M059J (cell line): ENCODE measurements at places on chromosomes 2 and 18.

- DNase-seq = no peak
Observed at GRCh38 chr2:20537423-20538307, 90.8 kb downstream of the RHOB start.

GRCh38 chr2:202717598-202718310 is 83.0 kb downstream of the FAM117B start:
- peak; percentile 73 for DNase-seq

DNA sequence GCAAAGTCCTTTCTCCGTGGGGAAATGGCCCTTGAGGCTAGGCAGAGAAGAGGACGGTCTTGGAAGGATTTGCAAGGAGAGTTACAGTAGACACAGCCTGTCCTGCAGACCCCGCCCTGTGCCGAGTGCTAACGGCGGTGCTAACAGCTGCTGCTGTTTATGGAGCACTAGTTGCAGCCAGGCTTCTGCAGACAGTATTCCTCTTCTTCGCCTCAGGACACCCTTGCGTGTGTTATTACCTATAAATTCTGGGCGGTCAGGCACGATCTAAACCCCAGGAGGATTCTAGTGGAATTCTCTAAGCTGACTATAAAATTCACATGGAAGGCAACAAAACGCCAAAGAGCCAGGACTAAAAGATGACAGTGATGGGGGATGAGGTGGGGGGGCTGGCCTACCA is 139.8 kb downstream of the GLI2 start:
- no peak for DNase-seq

DNA sequence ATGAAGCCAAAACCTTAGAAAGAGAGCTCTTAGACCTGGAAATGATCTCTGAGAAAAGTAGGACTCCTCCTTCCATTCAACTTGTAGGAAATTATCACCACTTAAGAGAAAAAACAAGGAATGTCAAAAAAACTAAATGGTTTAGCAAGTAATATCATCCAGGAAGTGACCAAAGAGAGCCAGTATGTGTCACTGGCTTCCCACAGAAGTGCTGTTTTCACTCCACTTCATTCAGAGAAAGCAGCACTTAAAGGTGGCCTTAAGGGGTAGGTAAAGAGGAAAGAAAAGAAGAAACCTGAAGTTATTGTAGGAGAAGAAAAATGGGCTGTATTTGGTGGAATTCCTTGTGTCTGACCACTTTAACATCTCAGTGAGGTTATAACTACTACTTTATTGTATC is 414.4 kb upstream of the ETAA1 start:
- peak; percentile 24 for DNase-seq

- peak; percentile 89 for DNase-seq
Observed at GRCh38 chr2:67626656-67627055, 229.5 kb downstream of the ETAA1 start.

- DNase-seq = no peak
Observed at GRCh38 chr2:14673351-14673875, 40.9 kb downstream of the LRATD1 start.

DNA sequence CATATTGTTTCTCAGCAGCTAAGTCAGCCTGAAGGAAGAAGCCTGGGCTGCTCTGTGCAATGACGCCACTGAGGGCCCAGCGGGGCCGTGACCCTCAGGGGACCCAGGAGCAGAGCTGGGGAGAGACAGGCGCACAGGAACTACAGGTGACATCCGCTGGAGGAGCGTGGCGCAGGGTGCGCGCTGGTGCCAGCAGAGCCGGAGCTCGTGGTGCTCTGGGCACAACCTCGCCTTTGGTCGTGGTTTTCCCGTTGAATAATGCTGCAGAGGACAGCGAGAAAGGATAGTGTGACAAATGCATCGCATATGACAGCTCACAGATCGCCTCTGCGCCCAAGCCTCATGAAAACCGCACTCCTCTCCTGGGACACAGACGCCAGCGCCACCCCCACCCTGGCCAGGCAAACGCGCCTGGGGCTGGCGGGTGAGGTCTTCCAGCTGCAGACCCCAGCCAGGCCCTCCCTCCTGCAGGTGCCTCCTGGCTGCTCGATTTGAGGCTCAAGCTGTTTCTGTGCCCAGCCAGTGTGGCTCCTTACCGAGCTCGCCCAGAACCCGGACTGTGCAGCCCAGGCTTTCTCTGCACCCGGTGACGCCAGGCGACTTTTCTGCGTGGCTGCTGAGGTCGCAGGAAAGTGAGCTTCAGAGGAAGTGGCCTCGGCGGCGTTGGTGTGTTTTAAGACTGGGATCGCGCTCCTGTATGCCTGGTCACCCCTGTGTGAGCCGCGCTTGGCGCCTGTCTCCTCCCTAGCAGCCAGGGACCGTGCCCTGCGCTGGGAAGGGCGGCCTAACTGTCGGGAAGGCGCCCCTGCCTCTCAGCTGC is 583.1 kb upstream of the HS6ST1 start:
- DNase-seq = no peak
